Activated naive CD4-positive, alpha-beta T cell treated with anti-CD3 and anti-CD28 coated beads, Interleukin-2, amount 50 U/mL, for 16 hours (primary cell): ENCODE measurements at places on chromosomes 7 and 10.

- DNase-seq = no peak
These were observed 122.8 kb upstream of the SHH start for GRCh38 chr7:155935005-155935557.

DNA sequence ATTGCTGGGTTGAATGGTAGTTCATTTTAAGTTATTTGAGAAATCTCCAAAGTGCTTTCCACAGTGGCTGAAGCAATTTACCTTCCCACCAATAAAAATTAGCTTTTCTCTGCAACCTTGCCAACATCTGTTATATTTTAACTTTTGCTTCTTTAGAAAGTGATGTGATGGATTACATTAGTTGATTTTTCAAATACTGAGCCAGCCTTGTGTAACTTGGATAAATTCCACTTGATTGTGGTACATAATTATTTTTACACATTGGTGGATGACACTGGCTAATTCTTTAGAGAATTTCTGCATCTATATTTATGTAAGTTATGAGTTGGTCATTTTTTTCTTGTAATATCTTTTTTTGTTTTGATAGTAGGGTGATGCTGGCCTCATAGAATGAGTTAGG, 634.1 kb downstream of the GALNT17 start:
- no peak for DNase-seq

GRCh38 chr10:17185873-17186272, 15.6 kb downstream of the TRDMT1 start:
- DNase-seq = no peak

GRCh38 chr10:82190432-82191260, 315.7 kb downstream of the NRG3 start:
- no peak for DNase-seq
